Prostate gland (tissue), 2 donors: ENCODE measurements at places on chromosomes 1 and 21. TPM values are rescaled to one million over a fixed set of nuclear protein-coding genes. Genes with fewer than 3 reads are reported as not detected.

ARMH1 gene
- 3.6 TPM for total RNA-seq

CR1 gene
- total RNA-seq, result 0.14 TPM

PAQR7 gene
- total RNA-seq, result 74.0 TPM

FBLIM1 gene
- total RNA-seq, result 33.1 TPM

GRCh38 chr1:45987204-45987603, 145.2 kb downstream of the PIK3R3 start:
- DNase-seq, result no peak
- no peak overlapping the region for H3K27ac ChIP-seq
- H3K4me1 ChIP-seq, result no peaks in the 10 kb centered on the region
- H3K27me3 ChIP-seq, result no peaks in the 10 kb centered on the region
- H3K36me3 ChIP-seq, result no peaks in the 10 kb centered on the region

- H3K27me3 ChIP-seq, result no peaks in the 10 kb centered on the region
- no peak overlapping the region for H3K4me3 ChIP-seq
- no peaks in the 10 kb centered on the region for H3K4me1 ChIP-seq
- no peak overlapping the region for H3K27ac ChIP-seq
These were observed 6.6 kb downstream of the LDLRAD2 start for GRCh38 chr1:21818656-21819055.

- H3K4me3 ChIP-seq, result no peak overlapping the region
- no peaks in the 10 kb centered on the region for H3K27me3 ChIP-seq
- no peaks in the 10 kb centered on the region for H3K4me1 ChIP-seq
- no peak overlapping the region for H3K27ac ChIP-seq
- H3K36me3 ChIP-seq, result no peaks in the 10 kb centered on the region
These were observed 74.1 kb downstream of the XCL2 start for GRCh38 chr1:168469690-168470089.

DNA sequence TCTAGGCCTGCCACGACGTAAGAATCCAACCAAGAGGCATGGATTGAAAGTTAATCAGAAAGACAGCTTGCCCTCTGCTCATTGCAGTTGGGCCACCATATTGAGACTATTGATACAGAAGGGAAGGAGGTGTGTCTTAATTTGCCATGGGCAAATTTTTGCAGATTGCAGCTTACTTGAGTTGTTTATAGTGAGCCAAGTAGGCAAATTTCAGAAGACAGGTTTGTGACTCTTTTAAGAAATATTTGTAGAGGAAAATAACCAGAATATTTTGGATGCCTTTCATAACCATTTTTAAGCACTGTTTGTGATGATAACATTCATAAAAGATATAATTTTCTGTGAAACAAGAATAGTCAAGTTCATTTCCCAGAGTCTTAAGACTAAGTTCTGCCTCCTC, 74.1 kb downstream of the PRDM2 start:
- no peaks in the 10 kb centered on the region for H3K36me3 ChIP-seq
- no peak for DNase-seq
- no peak overlapping the region for H3K27ac ChIP-seq
- no peaks in the 10 kb centered on the region for H3K27me3 ChIP-seq

- H3K4me1 ChIP-seq, result no peaks in the 10 kb centered on the region
- no peak for DNase-seq
- H3K27ac ChIP-seq, result no peak overlapping the region
- no peaks in the 10 kb centered on the region for H3K36me3 ChIP-seq
- H3K4me3 ChIP-seq, result no peak overlapping the region
- no peaks in the 10 kb centered on the region for H3K27me3 ChIP-seq
These were observed 102.3 kb downstream of the TMEM53 start for GRCh38 chr1:44571712-44572571.

DNA sequence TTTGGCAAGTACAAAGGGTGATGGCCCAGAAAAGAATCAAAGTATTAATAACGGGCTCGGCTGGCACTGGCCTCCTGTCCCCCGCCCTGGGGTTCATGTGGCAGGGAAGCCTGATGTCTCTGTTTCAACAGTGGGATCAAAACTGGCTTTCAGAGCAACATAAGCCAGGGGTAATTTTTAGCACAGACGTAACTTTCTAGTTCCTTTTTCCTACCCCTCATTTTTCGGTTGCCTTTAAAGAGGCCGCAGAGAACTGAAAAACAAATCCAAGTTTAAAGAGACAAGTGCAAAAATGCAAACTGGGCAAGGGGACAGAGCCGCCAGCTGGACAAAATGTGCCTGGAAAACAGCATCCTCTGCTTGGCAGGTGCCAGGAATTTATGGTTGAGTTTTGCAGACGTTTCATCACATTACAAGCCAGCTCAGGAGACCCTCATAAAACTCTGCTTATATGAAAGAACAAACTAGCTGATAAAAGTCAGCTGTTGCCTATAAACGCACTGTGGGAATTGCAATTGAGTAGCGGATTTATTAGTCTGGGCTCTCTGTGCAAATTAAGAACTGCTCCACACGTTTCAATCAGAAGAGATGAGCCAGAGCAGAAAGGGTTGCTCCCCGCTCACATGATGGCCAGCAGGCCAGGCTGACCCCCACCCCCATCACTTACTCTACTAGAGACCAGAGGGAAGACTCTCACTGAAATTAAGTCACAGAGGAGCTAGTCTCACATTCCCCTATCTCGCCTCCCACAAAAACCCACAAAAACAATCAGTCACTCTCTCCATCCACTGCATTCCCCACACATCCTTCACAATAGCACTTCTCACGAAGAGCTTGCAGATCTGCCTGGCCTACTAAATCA, 15.8 kb upstream of the CDCA8 start:
- H3K4me3 ChIP-seq, result no peak overlapping the region
- no peak overlapping the region for H3K27ac ChIP-seq
- H3K36me3 ChIP-seq, result no peaks in the 10 kb centered on the region
- DNase-seq, result peak; percentile 17
- peaks cover 4% of the 10 kb centered on the region for H3K27me3 ChIP-seq

GRCh38 chr1:54559771-54560231, 11.8 kb downstream of the ACOT11 start:
- H3K27ac ChIP-seq, result no peak overlapping the region
- no peaks in the 10 kb centered on the region for H3K27me3 ChIP-seq
- no peak overlapping the region for H3K4me3 ChIP-seq
